A549 treated with RU486 at 1 μM for 4 hours (cell line): ENCODE measurements at places on chromosomes 6 and 20. TPM values are rescaled to one million over a fixed set of nuclear protein-coding genes. Genes with fewer than 3 reads are reported as not detected.

The NHLRC1 gene
- total RNA-seq: 1.1 to 2.2 TPM (median 1.7 TPM) in 5 replicates

The SLC17A3 gene
- 0.53 to 1.4 TPM (median 0.93 TPM) in 5 replicates for total RNA-seq

The TREM2 gene
- not detected in 5 replicates for total RNA-seq

The STK38 gene
- 14.9 to 18.4 TPM (median 17.3 TPM) in 5 replicates for total RNA-seq

The SDCBP2 gene
- total RNA-seq: 0.53 to 1.3 TPM (median 1.2 TPM) in 5 replicates

The ZSWIM1 gene
- total RNA-seq: 6.1 to 7.0 TPM (median 6.6 TPM) in 5 replicates

The SMOC2 gene
- total RNA-seq: not detected in 5 replicates

The KCNG1 gene
- 13.9 to 24.3 TPM (median 18.1 TPM) in 5 replicates for total RNA-seq

The SPDEF gene
- 1.4 to 2.7 TPM (median 2.2 TPM) in 5 replicates for total RNA-seq

The EYS gene
- total RNA-seq: 0.02 to 0.33 TPM in 2 of 5 replicates, not detected in the others
